ENCODE measurements at places on chromosomes 16 and 17. TPM values are rescaled to one million over a fixed set of nuclear protein-coding genes. Genes with fewer than 3 reads are reported as not detected.

- DNase-seq: no peak
Measured at GRCh38 chr16:5006348-5007193, 27.2 kb downstream of the NAGPA start.

- no peak for DNase-seq
Measured at GRCh38 chr17:80151333-80151732, 4.4 kb upstream of the EIF4A3 start.

DNA sequence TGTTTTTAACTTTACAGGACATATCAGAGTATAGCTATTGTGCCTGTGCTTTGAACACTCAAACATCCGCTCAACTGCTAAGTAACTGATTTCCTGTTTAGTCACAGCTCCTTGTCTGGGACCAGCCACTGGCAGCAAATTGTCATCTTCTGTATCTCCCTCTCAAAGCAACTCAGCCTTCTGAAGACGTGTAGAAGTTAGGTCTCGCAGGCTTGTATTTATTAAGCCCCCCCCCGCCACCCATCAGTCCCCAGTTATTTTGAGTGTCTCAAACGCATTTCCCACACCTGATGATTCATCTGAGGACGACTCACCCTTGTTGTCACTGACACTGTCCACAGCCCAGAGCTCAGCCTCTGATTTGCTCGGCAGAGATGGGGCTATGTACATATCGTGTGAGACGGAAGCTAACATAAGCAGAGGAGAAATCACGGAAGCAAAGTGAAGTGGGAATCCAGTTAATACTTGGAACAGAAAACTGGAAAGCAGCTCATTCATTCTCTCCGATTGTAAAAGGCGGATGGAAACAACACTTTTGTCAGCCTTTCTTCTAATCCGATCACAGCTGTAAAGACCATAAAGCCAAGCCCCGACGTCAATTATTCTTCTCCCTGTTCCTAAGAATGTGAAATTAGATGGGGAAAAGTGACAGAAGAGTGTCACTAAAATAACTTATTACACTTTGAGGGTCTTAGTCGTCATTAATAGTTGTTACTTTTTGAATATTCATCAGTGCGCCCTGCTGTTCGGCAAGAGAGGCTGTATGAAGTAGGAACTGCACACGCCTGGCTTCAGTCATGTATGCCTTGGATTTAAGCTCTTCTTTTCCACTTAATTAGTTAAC is 64.2 kb downstream of the PITPNC1 start:
- DNase-seq: no peak

GRCh38 chr17:50559674-50560184 is 786 bp upstream of the CACNA1G start:
- DNase-seq: peak; percentile 98

DNA sequence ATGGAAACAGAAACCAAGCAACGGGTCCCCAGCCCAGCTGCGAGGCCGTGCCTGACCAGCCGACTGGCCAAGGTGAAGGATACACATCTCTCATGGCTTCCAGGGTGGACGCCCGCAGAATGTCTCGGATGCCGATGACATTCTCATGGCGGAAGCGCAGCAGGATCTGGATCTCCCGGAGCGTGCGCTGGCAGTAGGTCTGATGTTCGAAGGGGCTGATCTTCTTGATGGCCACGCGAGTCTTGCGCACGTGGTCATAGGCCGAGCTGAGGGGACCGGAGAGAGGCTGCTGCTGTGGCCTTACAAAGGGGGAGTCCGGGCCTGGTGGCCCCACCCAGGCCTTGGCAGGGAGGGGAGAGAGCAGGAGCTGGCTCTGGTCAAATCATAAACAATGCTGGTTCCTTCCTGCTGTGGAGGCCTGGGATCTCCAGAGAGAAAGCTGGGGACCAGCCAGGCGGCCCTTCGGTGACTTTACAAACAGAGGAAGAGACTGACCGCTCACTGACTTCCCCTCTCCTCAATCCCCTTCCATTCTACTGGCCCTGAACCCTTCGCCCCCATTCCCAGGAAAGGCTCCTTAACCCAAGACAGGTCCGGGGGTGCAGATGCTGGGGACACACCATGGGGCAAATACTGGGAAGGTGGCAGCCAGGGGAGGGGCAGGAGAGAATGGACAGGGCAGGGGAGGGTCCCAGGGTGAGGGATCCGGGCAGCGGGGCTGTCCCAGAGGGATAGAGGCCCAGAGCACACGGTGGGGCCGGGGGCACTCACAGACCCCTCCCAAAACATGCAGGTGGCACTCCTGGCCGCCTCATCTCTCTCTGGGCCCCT is 1.1 kb downstream of the MAPK3 start:
- DNase-seq: no peak

DNA sequence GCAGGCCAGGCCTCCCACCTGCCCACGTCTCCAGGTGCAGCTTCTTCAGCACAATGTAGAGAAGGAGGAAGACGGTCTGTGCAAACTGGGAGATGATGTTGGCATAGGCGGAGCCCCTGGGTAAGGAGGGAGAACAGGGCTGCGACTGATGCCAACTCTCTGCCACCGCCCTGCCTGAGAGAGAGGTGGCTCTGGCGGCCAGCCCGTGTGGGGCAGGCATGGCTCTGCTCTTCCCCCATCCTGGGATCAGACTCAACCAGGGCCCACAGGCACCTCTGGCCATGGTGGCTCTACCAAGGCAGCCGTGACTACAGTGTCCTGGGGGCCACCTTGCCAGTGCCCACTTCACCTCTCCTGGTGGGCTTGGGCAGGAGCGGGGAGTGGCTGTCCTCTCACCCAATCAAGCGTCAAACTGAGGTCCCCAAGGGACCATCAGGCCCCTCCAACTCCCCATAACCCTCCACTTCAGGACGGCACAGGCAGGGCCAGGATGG is 8.6 kb downstream of the SLC47A2 start:
- DNase-seq: no peak

DNA sequence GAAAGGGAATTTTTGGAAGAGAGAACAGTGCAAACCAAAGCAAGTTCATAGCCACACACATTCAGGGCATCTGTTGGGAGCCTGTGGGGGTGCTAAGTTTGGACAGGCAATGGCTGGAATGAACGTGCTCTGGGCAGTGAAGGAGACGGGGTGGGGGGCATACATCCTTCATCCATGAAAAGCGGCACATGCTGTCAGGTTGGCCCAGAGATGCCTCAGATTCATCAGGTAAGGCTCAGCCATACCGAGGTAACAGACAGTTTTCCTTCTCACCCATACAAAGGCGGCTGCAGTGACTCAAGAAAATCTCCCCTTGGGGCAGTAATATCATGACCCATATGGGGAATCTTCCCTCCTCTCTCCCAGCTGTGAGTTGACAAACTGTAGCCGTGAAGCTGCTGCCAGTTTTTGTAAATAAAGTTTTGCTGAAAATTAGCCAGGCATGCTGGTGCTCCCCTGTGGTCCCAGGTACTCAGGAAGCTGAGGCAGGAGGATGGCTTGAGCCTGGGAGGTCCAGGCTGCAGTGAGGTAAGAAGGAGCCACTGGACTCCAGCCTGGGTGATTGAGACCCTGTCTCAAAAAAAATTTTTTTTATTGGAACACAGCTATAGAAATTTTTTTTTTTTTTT is 9.2 kb upstream of the UBALD2 start:
- DNase-seq: no peak

GRCh38 chr16:88705076-88705684 is 1.0 kb downstream of the RNF166 start:
- DNase-seq: no peak

DNA sequence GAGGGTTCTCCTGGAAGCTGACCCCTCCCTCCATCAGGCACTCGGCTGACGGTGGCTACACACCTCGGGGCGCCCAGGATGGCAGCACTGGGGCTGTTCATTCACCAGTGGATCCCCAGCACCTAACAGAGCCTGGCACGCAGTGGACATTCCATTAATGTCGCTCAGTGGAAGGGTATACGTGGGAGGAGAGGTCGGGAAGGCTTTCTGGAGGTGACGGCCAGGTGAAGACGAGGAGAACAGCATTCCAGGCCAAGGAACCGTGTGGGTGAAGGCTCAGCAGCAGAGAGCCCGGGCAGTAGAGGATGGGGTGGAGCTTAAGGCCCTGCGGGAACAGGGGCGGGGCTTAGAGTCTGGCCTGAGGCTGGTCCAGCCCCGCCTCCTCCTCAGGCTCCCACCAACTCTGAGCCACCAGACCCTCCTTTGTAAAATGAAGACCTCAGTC is 2.5 kb upstream of the HS3ST6 start:
- DNase-seq: peak; percentile 92

GRCh38 chr16:86880316-86881117 is 302.2 kb downstream of the FOXL1 start:
- DNase-seq: no peak

DNA sequence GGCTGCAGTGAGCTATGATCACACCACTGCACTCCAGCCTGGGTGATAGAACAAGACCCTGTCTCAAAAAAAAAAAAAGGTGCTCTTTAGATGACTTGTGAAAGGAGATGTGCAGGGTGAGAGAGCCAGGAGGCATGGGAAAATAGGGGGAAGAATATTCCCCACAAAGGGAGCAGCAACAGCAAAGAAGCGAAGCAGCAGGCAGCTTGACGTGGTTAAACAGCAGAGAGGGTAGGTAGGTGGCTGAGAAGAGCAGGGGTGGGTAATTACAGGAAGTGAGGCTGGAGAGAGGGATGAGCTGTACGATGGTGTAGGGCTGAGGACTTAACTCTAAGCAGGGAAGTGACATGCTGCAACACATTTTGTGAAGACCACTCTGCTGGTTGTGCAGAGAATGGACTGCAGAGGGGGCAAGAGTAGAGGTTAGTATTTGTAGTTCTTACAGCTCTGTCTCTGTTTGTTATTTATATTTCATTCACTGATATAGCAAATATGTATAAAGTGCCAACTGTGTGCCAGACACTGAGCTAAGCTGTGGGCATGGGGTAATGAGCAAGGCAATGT is 1.6 kb downstream of the HEATR3 start:
- peak; percentile 47 for DNase-seq

DNA sequence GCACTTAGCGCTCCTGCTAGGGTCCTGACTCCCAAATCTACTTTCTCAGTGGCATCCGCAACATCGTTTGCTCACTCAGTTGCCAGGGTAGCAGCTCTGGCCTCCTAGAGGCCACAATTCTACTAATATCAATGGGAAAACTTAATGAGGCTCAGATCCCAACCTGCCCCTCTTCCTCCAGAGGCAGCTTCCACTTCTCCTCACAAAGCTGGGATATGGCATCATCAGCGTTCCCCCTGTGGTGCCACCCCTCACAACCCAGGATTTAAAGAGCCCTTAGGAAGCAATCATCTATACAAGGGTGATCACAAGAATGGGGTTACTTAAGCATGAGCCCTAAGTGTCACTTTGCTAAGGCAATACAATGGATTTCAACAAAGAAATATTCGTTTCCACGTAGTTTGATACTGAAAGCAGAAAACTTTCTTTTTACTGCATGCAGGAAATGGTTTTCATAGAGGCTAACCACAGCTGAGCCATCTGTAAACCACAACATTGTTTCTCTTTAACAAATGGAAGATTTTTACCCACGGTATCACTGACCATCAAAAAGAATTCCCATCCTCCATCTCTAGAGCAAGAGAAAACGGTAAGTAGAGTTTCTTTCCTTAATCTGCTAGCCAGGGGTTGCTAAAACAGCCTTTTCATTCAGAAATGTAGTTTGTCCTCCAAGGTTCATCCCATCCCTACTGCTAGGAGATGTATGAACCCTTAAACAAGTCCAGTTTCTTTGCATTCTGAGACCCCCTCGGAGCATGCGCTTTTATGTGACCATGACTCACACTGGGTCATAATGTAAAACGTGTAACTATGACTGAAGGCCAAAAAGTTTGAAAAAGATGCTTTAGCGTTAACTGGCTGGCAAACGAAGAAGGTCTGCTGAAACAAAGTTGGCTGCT is 68.3 kb upstream of the BCAR1 start:
- no peak for DNase-seq

DNA sequence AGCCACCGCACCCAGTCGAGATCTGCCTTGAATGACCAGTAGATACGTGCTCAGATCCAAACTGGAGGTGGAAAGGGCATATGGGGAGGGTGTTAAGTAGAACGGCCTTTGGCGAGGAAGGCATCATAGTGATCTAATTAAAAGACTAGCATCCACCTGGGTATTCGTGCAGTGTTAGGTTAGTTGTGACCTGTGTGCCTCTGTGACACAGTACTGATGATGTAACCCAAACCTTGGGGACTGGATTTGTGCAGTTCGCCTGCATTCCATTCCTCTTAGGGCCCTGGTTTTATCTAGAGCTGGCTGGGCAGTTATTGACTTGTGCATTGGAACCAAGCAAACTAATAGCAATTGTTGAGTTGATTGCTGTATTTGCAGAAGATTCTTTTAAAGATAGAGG is 47.9 kb downstream of the SNX29 start:
- no peak for DNase-seq

GRCh38 chr17:47850373-47850691 is 631 bp downstream of the SP6 start:
- DNase-seq: no peak

DNA sequence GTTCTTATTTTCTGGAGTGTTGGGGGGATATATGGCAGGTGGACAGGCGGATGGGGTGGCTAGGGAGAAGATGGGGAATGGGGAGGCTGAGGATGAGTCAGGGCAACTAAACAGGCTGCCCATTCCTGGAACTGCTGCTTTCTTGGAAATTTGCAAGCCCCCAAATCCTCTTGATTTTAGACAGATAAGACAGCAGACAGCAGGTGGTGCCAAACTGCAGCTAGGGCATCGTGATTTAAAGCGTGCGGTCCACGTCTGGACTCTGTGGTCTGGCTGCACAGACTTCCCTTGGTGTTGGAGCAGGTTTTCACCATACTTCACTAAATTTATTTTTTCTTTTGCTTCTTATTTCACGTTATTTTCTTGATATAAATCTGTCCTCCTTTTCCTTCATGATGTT is 10.9 kb upstream of the KRT24 start:
- DNase-seq: no peak

DNA sequence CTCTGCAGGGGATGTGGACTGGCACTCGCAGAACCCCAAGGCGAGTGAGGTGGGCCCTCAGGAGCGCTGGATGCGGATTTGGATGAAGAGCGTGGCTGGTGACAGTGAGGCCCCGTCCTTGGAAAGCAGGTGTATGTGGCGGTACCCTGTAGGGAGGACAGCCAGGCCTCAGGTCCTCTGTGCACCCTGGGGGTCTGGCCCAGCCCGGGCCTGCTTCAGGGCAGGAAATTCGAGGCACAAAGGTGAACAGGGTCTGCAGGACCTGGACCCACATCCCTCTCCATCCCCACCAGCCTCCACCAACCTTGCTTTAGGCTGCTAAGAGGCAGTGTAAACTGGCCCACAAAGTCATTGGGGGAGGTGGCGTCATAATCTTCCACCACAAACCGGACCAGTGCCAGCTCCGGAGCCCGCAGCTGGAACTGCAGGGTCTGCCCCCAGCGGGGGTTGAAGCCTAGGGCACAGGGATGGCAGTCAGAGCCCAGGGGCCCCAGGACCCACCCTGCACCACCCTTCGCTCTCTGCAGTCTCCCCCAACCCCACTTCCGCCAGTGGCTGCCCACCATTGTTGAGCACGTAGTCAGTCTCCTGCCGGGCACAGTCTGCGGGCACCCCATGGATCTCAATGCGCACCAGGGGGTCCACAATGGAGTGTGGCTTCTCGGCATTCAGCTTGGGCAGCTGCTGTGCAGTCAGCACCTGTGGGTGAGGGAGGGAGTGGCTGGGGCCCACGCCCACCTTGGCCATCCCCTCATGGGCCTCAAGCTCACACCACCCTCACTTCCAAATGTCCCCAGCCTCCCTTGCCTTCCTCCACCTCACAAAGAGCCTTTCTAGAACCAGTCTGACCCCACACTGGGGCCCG is 19.5 kb downstream of the PLCD3 start:
- DNase-seq: no peak

The CTRB2 gene
- total RNA-seq: not detected

The SCN4A gene
- 8.5 TPM for total RNA-seq

Measured in GM23338 (cell line).